ENCODE measurements at places on chromosomes 2 and 18.

DNA sequence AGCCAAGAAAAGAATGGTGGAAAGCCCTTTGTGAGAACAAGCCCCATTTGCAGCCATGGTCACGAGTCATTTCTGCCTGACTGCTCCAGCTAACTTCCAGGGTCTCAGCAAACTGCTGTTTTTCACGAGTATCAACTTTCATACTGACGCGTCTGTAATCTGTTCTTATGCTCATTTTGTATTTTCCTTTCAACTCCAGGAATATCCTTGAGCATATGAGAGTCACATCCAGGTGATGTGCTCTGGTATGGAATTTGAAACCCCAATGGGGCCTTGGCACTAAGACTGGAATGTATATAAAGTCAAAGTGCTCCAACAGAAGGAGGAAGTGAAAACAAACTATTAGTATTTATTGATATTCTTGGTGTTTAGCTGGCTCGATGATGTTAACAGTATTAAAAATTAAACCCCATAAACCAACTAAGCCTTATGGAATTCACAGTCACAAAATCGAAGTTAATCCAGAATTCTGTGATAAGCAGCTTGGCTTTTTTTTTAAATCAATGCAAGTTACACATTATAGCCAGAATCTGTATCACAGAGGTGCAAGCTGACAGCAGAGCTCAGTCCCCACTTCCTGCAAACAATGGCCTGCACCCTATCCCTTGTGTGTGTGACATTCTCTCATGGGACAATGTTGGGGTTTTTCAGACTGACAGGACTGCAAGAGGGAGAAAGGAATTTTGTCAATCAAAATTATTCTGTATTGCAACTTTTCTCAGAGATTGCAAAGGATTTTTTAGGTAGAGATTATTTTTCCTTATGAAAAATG lies 26.1 kb downstream of the SLC14A1 start:
- no peak for DNase-seq

DNA sequence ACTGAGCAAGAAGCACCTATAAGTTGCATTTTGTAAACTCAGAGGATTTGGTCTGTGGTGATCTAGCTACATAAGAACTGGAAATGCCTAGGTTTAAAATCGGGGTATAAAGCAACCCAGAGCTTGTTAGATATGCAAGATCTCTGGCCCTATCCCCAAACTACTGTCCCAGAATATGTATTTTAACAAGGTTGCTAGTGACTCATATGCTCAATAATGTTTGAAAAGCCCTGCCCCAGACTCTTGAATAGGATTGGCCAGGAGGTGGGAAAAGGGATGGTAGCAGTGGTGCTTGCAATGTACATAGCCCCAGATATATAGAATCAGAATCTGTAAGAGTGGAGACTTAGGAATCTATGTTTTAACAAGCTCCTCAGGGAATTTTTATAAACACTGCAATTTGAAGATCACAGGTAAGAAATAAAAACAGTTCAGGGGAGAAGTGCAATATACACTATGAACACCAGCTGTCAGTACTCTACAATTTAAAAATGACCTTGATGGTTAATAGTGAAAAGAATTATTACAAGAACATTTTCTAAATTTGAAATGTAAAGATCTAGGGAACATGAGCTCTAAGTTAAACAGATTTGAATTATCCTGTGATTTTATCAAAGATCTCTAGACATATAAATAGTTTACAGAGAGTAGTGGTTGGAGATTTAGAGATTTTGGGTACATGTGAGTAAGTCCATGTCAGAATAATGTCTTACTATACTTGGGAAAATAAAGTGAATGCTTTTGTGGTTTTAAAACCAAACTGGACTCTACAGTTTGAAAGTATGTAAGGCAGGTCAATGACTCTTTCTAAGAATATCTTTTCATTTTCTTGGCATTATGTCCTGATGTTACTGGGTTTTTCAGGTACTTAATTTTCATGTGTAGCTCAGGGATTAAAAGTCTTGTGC lies 7.7 kb upstream of the MMADHC start:
- no peak for DNase-seq

GRCh38 chr18:10936176-10937053 lies 213.0 kb downstream of the PIEZO2 start:
- no peak for DNase-seq

DNA sequence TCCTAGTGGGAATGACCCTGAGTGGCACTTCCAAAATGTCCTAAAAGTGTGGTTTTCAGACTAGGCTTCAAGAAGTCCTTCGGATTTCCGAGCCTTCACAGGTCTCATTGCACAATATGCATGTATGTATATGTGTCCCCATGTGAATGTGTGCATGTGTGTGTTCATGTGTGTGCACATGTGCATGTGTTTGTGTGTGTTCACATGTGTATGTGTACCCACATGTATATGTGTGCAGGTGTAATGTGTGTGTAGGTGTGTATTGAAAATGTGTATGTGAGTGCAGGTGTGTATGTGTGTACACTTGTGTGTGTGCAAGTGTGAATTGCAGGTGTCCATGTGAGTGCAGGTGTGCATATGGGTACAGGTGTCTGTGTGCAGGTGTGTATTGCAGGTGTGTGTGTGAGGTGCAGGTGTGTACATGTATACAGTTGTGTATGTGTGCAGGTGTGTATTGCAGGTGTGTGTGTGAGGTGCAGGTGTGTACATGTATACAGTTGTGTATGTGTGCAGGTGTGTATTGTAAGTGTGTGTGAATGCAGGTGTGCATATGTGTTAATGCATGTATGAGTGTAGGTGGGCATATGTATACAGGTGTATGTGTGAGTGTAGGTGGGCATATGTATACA lies 124.4 kb upstream of the EPB41L3 start:
- no peak for DNase-seq

DNA sequence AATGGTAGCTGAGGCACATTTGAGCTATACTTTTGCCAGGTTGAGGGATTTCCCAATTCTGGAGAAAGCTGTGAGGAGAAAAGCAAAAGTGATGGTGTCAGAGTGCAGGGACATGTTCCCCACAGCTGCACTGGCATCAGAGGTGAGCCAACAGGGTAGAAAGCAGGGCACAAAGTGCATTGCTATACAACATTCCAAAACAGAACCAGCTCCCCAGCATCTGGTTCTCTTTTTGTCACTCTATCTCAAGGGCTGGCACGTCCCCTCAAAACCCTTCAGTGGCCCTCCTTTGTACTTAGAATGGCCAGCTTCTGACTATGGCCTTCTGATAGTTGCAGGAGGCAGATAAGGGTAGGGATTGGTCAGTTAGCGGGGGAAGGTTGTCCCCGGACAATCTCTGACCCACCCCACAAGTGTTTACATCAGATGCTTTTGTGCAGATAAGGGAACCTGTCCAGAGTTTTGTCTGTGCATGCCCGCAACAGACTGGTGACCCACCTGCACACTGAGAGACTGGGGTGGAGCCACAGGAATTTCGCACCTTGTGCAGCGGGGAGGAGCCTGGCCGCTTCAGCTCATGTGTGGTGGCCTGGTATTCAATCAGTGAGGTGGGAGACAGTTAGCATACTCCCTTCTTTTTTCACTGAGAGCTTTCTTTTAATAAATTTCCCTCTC lies 31.0 kb upstream of the TMEM17 start:
- DNase-seq, result no peak

- no peak for DNase-seq
Observed at GRCh38 chr2:12858786-12859185, 142.1 kb downstream of the TRIB2 start.

DNA sequence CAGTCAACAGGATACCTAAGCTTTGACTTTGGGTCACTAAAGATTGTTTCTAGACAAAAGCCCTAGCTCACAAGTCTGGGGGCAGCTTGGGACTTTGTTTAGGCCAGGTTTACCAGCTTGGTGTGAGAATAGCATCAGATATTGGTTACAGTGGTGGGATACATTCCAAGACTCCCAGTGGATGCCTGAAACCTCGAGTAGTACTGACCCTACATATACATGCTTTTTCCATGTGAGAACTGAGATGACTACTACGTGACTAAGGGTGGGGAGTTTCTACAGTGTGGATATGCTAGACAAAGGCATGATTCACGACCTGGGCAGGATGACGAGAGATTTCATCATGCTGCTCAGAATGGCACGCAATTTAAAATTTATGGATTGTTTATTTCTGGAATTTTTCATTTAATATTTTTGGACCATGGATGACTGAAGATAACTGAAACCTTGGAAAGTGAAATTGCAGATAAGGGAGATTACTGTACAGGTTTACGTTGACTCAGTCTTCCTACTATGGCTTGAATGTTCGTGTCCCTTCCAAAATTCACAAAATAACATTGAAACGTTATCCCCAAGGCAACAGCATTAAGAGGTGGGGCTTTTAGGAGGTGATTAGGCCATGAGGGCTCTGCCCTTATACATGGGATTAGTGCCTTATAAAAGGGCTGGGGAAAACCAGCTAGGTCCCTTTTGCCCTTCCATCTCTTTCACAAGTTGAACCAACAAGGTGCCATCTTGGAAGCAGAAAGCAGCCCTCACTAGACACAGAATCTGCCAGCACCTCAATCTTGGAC lies 50.2 kb upstream of the CTAGE1 start:
- no peak for DNase-seq

DNA sequence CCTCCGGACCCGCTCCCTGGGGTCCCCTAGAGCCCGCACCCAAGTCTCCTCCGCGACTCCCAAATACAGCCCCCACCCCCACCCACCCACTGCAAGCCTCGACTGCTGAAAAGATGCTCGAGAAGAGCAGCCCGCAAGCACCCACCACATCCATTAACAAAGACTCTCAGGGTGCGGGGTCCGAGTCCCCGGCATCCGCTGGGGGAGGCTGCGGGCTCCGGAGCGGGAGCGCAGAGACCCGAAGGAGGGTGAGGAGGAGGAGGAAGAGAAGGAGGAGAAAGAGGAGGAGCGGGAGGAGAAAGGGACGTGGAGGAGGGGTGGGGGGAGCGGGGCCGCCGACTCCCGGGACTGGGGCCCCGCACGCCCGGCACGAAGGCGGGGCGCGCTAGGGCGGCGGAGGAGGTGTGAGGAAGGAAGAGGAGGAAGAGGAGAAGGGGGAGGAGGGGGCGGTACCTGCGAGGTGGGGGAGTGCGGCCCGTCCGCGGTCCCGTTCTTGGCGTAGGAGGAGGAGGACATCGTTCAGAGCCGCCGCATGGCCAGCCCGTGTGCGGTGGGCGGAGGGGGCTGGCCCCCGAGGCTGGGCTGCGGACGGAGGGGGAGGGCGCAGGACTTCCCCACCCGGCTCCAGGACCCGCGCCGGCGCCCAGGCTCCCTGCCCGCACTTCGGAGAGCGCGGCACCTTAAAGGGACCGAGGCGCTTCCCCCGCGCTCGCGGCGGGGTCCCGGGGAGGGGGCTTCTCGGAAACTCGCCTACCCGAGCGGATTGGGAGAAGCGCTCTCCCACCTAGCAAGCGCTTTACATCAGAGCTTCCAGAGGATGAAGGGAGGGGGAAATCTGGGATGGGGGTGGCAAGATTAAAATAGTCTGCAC lies at the start of gene CACNB4:
TSS of gene CACNB4 (minus strand) at position 549 of the 871 bp plus-strand sequence.
- peak; percentile 10 for DNase-seq

GRCh38 chr2:149213764-149214493 lies 116.5 kb upstream of the LYPD6 start:
- no peak for DNase-seq

DNA sequence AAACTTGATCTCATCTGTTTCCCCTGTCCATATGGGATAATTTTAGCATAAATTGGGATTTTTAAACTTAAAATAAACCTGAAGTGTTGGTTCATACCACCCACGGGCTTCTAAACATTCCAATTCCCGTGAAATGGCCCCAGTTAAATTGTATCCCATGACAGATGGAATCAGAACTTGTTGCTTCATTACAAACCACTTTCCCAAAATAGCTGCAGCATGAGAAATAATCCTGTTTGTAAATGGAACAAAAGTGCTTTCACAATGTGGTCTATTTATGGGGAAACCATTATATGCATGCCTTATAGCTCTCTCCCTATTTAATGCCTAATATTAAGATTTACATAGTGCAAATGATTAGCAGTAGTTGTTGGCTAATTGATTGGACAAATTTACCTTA lies 15.9 kb downstream of the SCG2 start:
- no peak for DNase-seq

DNA sequence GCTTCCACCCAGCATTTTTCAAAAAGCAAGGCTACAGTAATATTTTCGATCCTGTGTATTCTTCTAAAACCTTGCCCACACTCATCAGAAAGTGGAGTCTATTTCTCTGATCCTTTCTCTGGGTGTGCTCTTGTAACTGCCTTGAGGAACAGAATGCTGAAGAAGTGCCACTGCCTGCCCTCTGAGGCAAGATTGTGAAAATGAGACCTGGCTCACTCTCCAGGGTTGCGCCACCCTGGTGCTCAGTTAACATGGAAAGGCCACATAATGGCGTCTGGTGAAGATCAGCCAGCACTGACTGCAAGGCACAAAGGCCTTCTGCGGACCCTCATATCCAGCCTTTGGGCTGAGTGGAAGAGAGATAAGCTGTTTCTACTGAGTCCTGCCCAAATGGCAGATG lies 11.2 kb upstream of the SH3RF3 start:
- DNase-seq, result no peak

DNA sequence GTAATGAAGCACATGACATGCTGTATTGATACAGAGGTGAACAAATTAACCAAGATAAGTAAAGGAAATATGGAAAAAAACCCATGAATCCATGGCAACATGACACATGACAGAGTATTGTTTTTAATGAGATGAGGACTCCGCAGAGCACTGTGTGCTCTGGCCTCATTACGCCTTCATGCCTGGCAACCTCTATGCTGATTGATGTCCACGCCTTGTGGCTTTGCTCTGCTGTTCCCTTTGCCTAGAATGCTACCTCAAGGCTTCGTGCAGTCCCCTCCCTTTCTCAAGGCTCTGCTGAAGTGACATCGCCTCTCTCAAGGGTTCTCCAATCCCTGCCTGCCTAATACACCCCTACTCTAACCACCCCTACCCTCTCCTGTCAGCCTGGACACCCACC lies 8.4 kb downstream of the SIGLEC15 start:
- no peak for DNase-seq

DNA sequence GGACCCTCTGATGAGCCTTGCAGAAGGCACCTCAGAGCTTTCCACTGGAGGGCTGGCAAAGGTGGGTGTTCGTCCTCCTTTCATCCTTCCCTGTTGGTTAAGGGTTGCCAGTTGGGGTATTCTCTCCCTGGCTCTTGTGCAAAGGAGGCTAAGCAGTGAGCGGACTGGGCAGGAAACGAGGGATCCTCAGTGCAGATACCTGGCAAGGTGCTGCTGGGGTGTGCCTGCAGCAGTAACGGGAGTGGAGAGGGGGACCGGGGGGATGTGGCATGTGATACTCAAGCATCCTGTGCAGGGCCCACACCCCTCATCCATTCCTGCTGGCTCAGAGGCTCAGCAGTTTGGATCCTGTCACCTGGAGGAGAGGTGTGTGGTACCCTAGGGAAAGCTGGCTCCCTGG lies 4.2 kb upstream of the ADCY3 start:
- no peak for DNase-seq

- no peak for DNase-seq
Observed at GRCh38 chr2:237217995-237218616, 132.4 kb downstream of the COPS8 start.
